Neural progenitor cell (in vitro differentiated cells): ENCODE measurements at places on chromosomes 4 and X. TPM values are rescaled to one million over a fixed set of nuclear protein-coding genes. Genes with fewer than 3 reads are reported as not detected.

DNA sequence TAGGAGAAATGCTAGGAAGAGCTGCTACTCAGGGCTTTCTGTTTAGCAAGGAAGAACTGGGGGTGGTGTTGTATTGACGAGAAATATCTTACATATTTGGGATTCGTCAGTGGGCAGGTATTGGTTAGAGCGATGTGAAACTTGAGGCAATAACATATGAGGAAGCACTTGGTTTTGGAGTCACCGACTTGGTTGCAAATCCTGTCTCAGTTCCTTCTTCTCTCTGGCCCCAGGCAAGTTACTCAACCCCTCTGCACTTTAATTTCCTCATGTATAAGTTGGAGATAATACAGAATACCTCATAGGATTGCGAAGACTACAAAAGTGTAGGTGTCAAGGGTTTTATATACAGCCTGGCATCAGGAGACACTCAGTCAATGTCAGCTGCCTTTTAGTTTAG lies 34.1 kb downstream of the GPAT3 start:
- DNase-seq = no peak

DNA sequence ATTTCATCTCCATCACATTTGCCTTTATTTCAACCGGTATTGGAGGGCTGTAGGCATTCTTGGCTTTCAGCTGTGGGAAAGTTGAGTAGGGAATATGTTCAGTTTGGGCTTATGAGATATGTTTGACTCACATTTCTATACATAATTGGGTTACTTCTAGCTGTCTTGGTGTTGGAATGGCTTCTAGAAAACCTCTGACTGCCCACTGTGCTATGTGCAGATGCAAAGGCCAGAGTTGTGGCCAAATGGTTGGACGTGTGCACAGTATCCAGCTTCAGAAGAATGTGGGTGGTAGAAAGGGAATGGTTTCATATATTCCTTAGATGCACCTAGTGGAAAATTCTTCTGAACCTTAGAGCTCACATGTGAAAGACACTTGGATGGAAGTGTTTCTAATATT lies 92.6 kb upstream of the H2AZ1 start:
- DNase-seq = no peak

The SULT1B1 gene
- total RNA-seq = not detected in 2 replicates

DNA sequence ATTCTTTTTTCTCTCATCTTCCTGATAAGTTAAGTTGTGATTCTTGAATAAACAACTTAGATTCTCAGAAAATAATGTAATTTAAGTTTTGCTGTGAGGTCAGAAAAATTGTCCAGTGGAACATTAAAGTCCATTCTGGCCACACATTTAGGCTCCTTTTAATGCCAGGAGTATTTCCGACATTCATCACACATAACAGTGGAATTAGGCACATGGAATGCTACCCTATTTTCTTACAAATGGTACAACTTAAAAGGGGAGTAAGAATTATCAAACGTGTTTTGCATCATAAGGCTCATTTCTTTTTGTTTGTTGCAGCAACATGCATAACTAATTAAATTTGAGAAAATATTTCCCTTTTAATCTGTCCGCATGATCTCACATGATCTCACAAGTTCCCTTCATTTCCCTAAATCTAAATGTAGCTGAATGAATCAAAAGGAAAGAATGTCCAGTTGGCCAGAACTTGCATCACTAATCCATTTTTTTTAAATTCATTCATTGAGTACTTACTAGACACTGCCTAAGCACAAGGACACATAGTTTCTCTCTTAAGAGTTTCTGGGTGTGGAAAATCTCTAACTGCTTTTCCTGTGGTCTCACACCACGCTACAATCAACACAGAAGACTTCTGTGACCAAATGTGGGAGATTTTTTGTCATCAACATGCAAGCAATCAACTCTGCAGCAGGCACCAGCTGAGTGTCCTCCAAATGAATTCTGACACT lies 22.0 kb downstream of the SPARCL1 start:
- no peak for DNase-seq

The FAM47A gene
- not detected in 2 replicates for total RNA-seq

The CWH43 gene
- total RNA-seq = not detected in 2 replicates

GRCh38 chr4:17490575-17491059 lies 21.3 kb downstream of the QDPR start:
- no peak for DNase-seq

DNA sequence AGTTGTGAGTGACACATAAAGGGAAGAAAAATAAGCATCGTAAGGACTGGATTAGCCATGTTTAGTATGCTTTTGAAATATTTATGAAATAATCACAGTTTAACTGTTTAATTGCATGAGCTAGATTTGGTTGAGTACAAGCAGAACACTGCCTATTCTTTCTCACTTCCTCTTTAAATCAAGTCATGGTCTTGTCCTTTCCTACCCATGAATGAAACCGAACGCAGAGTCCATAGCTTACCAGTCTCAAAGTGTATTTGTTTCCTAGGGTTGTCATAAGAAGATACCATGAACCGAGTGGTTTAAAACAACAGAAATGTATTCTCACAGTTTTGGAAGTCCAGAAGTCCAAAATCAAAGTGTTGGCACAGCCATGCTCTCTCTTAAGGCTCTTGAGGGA lies 684.0 kb upstream of the MAGEB2 start:
- no peak for DNase-seq

DNA sequence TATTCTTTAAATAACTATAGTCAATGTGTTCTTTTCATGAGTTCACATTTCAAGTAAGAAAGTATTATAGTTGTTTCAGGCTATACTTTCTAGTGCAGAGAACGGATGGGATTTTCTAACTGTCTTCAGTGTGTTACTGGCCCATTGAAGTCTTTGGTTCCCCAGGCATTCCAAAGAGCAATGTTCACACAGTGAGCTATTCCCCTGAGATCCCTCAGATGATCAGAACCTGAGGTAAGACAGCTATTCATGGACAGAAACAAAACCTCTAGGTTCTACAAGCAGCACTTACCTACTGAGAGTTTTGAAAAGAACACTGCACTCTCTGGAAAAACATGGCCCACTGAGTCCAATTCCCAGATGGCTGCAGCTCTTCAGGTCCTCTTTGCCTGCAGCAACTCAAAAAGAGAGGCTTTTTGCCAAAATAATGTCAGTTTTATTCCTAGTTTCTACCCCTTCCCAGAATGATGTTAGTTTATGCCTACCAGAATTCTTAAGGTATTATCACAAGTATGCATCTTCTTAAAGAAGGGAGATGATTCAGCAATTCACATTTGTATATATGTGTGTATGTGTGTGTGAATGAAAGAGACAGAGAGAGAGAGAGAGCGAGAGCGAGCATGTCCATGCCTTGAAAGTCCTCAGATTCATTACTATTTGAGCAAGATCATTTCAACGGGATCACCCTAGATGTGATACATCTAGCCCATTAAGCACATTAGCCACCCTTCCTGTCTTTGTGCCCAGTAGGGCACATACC lies 146.1 kb downstream of the PDHA2 start:
- DNase-seq = no peak

DNA sequence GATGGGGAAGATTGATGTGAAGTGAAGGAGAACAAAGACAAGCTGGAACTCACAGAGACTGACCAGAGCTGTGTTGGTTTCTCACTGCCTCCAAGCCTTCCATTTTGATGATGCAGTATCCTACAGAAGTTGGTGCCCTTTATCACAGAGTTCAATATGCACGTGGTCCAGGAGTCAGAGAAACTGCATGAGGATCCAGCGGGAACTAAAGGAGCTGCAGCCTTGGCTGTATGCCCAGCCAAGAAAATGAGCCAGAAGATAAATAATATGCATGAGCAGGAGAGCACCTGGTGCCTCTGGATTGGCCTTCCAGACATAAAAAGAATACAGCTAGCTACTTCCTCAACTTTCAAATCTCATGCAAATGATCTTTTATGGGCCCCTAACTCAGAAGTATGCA lies 44.3 kb upstream of the DCLK2 start:
- no peak for DNase-seq

DNA sequence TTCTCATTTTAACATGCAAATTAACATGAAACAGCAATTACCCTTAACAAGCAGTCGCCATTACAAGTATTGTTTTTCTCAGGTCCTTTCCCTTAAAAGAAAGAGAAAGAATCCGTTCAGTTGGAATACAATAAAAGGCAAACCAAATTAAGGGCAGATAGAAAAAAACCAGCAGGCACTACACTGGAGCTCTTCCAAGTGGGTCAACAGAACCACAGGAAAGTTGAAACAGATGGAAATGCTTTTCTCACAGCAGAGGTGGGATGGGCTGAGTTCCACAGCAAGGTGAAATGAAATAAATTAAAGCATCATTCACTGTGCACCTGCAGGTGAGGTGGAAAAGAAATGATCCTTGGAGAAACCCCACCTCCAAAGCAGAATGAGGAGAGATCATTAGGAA lies 102.6 kb downstream of the APBB2 start:
- no peak for DNase-seq

The ETDB gene
- total RNA-seq = not detected in 2 replicates

DNA sequence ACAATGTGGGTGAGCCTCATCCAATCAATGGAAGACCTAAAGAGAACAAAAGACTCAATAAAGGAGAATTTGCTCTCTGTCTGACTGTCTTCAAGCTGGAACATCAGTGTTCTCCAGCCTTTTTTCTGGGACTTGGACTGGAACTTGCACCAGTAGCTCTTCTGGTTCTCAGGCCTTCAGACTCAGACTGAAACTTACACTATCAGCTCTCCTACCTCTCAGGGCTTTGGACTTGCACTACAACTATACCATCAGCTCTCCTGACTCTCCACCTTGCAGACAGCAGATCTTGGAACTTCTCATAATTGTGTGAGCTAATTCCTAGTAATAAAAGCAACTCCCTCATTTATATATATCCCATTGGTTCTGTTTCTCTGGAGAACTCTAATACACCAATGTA lies 185.9 kb downstream of the SMIM20 start:
- no peak for DNase-seq

GRCh38 chrX:38563030-38563429 lies 1.7 kb downstream of the TSPAN7 start:
- no peak for DNase-seq
